Stimulated activated CD8-positive, alpha-beta memory T cell treated with anti-CD3 and anti-CD28 coated beads, Interleukin-4, amount 100 ng/mL, for 4 hours (primary cell): ENCODE measurements at places on chromosomes 1 and 21.

- DNase-seq: no peak
Measured at GRCh38 chr1:115924770-115925169, 51.5 kb upstream of the SLC22A15 start.

- DNase-seq: no peak
Measured at GRCh38 chr1:34009340-34009985, 145.6 kb downstream of the HMGB4 start.

DNA sequence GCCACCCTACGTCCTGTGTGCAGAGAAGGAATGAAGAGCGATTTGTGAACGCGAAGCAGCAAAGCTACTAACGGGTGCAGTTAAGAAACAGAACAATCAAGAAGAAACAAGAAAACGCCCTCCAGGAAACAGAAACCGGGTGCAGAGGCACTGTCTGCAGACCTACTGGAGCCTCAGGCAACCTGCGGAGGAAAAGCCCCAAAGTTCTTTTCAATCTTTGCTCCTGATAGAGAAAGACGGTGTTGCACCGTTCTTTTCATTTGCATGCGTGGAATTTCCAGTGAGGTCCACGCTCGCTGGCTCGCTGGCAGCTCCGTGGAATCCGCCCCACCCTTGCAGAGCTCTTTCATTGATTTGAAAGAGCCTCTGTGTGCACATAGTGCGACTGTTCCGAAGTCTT, 37.0 kb upstream of the PDE9A start:
- DNase-seq: no peak

- no peak for DNase-seq
Measured at GRCh38 chr1:25468033-25468432, 37.3 kb downstream of the MACO1 start.

- DNase-seq: no peak
Measured at GRCh38 chr1:236575523-236575922, 28.8 kb downstream of the HEATR1 start.

GRCh38 chr1:35706846-35707600, 11.7 kb downstream of the C1orf216 start:
- DNase-seq: no peak

- DNase-seq: no peak
Measured at GRCh38 chr1:168300626-168301025, 19.9 kb downstream of the TBX19 start.

DNA sequence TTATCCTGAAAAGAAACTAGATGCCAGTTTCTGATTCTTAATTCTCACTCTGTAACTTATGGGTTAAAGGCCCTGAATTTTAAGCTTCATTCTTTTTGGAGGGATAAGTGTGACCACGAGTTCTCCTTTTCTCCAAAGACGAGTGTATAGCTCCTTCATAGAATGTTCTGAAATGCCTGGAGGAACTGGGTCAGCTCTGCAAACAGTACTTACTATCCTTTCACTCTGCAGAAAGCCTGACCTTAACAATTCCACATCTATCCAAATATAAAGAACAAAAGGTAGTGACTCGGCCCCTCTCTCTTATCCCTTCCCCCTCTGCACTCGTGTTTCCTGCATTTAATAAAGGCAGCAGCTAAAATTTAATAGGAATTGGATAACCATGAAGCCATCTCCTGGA, 150.5 kb downstream of the LYPLAL1 start:
- DNase-seq: no peak

GRCh38 chr1:168396508-168396907, 115.8 kb downstream of the TBX19 start:
- no peak for DNase-seq

DNA sequence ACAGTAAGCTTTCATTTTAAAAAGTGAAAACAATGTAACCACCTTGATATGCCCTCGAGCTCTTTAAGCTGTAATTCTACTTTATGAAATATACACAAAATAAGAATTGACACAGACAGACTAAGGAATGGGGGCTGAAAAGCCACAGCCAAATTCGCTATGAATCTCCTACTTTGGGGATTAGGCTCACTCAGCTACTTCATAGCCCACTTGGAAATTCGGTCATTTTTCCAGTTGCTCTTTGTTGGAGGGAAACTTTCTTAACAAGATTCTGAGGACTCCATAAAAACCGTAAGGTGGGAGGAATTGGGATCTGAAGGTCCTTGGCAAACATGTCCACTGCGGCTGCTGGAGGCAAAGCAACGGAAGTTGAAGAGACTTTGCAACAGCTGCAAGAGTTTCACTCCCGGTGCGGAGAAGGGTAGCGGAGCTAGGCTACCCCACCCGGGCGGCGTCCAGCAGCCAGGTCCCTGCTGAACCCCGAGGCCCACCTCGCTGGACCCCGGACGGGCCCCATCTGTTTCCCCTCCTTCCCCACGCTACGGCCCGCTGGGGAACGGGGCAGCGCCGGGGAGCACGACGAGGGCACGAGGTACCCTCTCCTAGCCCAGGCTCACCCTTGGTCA, 634 bp downstream of the MYCBP start:
- DNase-seq: no peak

DNA sequence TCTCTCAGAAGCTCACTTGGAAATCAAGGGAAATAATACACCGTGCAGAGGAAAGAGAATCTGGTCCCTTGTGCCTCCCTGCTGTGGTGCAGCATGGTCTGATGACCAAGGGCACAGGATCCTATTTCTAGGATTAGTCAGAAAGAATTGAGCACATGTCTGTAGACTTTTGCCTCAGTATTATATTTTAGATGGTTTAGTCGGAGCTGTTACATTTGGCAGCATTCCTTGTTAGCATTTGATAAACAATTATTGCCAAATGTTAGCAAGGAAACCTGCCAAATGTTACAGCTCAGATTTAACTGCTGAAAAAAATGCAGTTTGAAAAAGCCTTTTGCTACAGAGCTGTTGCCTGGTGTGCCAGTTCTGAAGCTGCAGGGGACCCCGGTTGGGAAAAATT, 183.5 kb upstream of the DPYD start:
- no peak for DNase-seq

- no peak for DNase-seq
Measured at GRCh38 chr1:244041466-244042120, 9.5 kb upstream of the ZBTB18 start.

GRCh38 chr1:24111262-24111995, 506 bp downstream of the MYOM3 start:
- DNase-seq: no peak

- DNase-seq: no peak
Measured at GRCh38 chr1:214934045-214934444, 148.5 kb upstream of the KCNK2 start.

DNA sequence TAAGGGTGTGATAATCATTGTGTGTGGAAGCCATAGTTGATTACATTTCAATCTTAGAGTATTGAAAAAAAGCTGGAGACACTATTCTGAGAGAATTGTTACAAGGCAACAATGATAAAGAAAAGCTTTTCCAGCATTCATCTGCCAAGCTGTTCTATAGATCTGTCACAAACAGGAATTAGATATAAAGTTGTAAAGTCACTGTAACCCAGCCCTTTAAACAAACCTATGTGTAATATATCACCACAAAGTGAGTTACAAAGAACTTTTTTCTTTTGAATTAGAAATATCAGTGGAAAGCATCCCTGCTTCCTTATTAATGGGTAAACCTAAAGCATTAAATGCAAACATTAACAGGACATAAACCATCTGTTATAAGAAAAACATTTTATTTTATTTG, 55.4 kb downstream of the RPAP2 start:
- no peak for DNase-seq

DNA sequence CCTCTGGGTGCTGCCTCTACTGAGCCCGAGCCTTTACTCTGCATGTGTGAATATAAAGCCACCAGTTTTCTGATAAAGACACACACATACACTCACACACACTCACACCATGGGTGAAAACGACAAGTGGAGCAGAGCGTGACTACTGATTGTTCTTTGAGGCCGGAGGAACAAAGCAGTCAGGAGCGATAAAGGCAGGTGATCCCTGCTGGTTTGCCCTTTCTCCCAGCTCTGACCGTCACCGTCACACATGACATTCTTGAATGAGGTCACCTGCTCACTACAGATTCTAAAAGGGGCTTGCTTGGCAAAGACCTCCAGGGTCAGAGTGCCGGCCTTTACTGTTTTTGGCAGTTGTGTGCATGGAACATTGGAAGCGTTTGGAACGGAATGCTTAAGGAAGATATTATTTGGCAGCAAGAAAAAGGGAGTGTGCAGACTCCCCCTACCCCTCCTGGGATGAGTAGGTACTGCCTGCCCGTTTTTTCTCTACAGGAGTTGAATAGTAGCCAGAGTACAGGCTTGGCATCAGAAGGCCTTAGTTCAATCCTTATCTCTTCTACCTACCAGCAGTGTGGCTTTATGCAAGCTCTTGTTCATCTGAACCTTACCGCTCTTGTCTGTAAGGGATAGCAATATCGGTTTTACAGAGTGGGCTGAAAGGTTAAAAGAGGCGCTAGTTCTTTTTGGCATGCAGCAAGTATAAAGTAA, 79.7 kb downstream of the PBX1 start:
- DNase-seq: no peak

DNA sequence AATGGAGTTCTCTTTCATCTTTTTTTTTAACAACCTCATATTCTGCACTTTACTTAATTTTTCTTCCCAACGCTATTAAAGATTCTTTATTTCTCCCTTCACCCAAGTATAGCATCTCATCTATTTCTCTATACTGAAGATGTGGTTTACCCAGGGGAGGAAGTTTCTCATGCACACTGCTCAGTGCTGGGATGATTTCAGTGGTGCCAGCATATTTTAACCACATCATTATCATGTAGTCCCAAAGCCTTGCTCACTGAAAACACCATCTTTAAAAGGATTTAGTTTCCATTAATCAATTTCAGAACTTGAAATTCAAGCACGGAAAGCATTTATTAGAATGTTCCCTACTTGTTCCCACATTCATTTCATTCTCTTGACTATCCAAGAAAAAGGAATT, 725.7 kb downstream of the USP25 start:
- DNase-seq: no peak

- DNase-seq: no peak
Measured at GRCh38 chr1:2168535-2168934, 26.0 kb downstream of the FAAP20 start.

GRCh38 chr1:61295818-61296537, 213.6 kb downstream of the NFIA start:
- no peak for DNase-seq

DNA sequence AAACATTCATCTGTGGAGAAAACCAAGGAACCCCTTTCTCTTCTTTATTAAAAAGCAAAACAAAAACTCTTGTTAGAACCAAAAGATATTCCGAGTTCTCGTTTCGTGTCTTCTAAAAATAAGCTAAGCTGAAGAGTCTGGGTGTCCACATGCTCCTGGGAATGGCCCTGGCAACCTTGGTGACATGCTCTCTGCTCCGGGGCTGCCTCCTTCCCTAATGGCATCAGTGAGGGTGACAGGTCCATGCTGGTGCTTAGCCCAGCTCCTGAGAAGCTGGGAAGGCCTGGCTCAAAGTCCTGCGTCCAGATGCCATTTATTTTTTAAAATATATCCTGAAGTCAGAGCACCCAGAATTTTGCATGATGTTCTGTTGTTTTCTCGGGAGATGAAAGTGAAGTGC, 24.6 kb upstream of the TRAPPC10 start:
- no peak for DNase-seq

- DNase-seq: no peak
Measured at GRCh38 chr1:36303650-36304360, 2.4 kb upstream of the SH3D21 start.

- DNase-seq: no peak
Measured at GRCh38 chr1:113678159-113678469, 81.2 kb downstream of the PHTF1 start.

DNA sequence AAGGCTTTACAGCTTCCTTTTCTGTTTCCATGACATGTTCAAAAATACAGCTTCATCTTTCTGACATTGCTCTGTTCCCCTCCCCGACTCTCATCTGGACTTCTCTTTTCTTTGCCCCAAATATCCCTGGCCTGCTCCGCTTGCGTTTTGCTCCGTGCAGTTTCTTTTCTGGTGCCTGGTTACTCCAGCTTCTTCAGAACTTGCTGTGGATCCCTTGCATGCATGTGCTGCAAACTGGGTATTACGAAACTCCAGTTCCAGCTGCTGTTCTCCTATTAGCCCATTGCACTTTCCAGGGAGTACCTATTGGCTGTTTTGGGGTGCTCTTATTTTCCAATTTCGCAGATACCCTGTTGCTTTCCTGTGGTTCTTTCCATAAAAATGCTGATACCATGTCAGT, 9.9 kb upstream of the NDC1 start:
- no peak for DNase-seq

DNA sequence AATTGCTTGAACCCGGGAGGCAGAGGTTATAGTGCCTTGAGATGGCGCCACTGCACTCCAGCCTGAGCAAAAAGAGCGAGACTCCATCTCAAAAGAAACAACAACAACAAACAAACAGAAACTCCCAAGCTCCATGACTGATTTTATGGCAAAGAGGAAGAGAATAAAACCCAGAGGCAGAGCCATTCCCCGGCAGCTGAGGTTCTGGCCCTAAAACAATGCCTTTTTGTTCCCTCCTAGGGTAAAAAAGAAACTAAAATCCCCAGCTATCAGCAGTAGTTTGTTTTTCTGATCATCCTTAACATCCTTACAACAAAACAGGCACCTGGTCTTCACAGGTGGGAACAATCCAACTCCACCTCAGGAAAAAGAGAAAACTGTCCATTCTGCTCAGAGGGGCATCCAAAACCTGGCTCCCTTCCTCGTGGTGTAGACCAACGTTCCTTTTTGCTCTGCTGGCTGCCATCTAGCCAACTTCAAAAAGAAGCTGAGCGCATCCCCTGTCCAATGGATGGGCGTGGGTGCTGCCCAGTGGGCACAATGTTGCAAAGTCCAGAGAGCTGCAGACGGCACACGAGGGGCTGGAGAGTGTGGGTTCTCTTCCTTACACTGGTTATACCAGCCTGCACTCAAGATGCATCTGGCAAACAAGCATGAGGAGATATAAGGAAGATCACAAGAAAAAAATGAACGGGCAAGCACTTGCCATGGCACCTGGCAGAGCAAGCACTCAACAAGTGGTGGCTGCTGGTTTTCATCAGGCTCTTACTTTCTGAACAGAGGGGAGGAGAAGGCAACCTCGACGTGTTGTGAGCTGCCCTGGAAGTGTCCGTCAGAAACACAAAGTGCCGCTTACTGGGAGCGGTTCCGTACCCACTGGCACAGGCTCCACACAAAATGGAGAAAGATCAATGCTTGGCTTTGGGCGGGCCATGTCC, 54.7 kb downstream of the SLC66A1 start:
- DNase-seq: no peak

DNA sequence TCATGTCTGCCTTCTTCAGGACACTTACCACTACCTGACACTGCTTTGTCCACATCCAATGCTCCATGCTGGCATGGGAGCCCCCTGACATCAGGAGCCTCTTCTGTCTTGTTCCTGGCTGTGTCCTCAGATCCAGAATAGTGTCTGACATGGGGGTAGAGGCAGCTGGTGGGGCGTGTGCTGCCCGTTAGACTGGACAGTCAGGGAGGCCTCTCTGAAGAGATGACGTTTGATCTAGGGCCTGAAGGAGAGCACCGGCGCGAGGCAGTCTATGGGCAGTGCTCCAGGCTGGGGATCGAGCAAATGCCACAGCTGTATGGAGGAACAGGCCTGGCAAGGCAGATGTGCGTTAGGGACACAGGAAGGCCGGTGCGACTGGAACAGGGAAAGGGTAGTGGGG, 16.6 kb downstream of the SLC9A1 start:
- DNase-seq: no peak
